ENCODE measurements at places on chromosomes 2 and 18.

DNA sequence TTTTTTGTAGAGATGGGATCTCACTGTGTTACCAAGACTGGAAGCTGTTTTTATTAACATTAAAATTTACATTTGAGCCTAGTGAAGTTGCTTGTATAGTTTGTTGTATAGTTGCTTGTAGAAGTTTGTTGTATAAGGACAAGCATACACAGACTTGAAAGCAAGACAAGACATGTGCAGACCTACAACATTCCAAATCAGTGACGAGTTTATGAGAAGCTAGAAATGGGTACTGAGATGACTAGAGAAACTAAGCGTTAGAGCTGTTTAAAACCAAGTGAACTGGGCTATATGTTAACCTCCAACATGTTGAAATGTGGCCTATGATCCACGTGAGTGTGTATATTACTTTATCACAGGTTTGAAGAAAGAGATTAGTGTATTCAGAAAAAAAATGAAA is 39.1 kb downstream of the ABCB11 start:
- DNase-seq = no peak

DNA sequence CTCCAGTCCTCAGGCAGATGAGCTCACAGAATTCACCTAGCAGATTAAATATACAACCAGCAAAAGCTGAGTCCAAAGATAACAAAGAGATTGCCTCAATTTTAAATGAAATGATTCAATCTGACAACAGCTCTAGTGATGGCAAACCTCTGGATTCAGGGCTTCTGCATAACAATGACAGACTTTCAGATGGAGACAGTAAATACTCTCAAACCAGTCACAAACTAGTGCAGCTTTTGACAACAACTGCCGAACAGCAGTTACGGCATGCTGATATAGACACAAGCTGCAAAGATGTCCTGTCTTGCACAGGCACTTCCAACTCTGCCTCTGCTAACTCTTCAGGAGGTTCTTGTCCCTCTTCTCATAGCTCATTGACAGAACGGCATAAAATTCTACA is 86.0 kb downstream of the PTRHD1 start:
- no peak for DNase-seq

- peak; percentile 64 for DNase-seq
Observed at GRCh38 chr2:230602562-230603230, 109.9 kb upstream of the CAB39 start.

DNA sequence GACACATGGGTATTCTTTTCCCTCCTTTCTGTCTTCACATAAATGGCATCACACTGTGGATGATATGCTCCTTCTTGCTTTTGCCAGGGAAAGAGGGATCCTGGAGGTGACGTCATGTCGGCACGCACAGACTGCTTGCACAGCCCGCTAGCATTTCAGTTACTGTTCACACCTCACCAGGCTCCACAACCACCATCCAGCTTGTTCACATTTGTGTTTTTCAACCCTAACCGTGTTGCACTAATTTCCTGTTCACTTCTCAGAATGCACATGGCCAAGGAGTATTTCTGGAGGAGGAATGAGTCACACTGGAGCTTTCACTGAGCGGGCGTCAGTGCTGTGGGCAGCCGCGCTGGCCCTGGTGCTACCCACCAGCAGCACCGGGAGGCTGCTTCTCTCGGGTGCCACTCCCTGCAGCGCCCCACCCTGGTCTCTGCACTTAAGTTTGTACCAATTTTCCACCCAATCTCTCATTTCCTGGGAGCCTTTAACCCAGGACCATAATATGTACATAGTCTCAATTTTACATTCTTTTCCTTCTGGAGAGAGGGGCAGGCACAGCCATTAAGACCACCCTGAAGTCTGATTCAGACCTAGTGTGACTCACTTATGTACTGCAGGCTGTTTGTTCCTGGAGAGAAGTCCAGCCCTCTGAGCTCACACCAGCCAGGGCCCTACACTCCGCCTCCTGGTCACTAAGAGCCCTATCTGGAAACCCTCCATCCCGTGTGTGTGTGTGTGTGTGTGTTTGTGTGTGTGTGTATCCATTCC is 65.1 kb downstream of the MBP start:
- peak; percentile 73 for DNase-seq

DNA sequence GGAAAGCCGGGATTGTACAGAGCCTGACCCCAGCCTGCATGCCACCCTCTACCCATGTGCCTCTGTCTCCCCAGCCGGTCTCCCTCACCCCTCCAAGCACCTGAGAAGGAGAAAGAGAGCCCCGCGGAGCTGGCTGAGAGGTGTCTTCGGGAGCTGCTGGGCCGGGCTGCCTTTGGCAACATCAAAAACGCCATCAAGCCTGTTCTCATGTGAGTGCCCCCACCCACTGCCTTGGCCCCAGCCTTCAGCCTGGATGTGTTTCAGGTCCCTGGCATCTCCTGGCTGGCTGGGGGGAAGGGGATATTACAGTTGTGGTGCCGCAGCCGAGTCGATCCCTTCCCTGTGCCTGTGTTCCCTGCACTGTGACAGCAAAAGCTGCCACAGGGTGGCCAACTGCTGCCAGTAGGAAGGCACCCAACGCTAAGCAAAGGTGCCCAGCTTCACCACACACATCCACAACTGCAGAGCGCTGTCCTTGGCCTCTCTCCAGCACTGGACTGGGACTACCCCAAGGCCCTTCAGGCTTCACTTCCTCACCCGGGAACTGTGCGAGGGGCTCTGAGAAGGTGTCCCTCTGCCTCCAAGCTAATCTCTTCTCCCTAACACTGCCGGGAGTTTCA is 38.4 kb downstream of the POMC start:
- DNase-seq = no peak
